ENCODE measurements at places on chromosomes 13 and 19.
A peak's percentile ranks its signal among the peaks of the same experiment; 100 is the strongest.

GRCh38 chr13:78194904-78195639, 276.4 kb upstream of the EDNRB start:
- no peak for DNase-seq

- no peak for DNase-seq
These were observed 22.2 kb downstream of the CNFN start for GRCh38 chr19:42367929-42368328.

- no peak for DNase-seq
These were observed 89.6 kb upstream of the TNFSF11 start for GRCh38 chr13:42484386-42484785.

DNA sequence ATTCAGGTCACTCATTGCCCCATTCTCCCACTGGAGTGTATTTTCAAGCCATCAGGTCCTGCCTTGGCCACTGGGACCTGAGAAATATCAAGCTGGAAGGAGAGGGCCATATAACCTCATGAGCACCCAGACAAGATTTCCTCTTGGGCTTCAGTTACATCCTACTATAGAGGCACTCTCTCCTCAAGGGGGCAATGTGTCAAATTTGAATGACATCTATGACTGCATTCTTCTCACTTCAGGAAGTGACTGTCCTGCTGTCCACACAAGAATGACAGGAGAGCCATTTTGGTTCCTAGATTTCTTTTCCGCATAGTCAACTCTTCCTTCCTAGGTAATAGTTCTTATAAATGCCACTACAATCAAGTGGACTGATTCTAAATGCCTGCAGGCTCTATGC, 416.2 kb downstream of the DIAPH3 start:
- DNase-seq, result no peak

GRCh38 chr13:113415825-113416224, 37.5 kb downstream of the ADPRHL1 start:
- DNase-seq, result no peak

- DNase-seq, result peak; percentile 15
These were observed 1.1 kb upstream of the PSMC4 start for GRCh38 chr19:39969681-39970424.

GRCh38 chr13:98142380-98143156, at the start of gene FARP1:
Gene FARP1 (plus strand): TSS chr13:98143094. CDS start chr13:98213243, 70,149 bp downstream.
- DNase-seq, result peak; percentile 42

DNA sequence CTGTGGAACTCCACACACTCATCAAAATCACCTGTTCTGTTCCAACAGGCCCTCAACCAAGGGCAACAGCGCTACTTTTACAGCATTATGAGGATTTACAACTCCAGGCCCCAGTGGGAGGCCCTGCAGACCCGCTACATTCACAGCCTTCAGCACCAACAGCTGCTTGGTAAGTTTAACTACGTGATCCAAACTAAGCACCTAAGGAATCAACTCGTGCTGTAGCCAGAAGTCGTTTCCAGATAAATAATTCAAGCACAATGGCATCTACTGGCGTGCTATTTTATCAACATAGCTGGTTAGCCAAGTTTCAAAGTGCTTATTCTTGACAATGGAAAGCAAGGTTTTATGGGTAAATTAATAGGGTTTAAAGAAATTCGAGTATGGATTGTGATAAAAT, 5.3 kb downstream of the FAM216B start:
- no peak for DNase-seq

DNA sequence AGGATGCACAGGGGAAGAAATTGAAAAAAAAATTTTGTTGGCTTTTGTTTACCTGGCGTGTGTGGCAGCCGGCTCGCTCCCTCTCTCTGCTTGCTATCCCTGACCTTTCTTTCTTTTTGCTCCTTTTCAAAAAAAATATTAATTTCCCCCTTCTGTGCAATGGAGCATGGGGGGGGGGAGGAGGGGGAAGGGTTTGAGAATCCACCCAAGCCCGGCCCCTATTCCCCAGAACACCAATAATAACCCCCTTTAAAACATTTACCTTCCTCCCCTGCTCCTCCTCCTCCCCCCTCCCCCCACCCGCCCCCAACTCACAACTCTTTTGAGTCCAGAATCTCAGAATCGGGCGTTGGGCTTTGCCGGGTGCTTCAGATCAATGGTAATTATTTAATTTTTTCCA, 28.4 kb downstream of the NFIX start:
- DNase-seq, result no peak

GRCh38 chr19:31015778-31016177, 333.5 kb downstream of the TSHZ3 start:
- DNase-seq, result no peak

DNA sequence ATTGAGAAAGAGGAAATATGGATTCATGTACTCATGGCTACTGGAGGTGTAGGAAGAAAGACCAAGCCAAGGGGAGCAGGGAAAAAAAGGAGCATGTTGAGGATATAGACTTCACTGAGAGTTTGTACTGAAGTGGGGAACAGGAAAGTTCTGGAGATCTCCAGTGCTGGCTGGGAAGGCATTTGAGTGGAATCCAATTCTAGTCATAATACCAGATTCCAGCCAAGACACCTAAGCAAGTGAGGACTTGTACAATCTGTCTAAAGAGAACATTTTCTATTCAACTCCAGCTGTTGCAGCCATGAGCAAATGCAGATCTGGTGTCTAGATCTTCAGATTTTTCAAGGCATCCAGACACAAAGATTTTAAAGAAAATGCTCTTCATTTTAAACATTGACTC, 412.5 kb downstream of the OXGR1 start:
- DNase-seq, result no peak

DNA sequence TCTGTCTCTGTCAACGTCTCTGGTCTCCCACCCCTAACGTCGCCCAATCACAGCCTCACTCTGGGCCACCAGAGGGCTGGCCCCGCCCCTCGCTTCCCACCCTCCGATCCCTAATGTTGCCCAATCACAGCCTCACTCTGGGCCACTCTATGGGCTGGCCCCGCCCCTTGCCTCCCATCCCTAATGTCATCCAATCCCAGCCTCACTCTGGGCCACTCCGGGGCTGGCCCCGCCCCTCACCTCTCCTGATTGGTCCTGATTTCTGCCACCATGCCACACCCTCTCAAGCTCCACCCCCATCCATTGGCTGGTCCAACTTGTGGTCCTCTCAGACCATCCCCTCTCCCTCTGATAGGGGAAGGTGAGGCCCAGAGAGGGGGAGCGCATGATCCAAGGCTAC, 24.9 kb downstream of the CELF5 start:
- DNase-seq, result no peak

DNA sequence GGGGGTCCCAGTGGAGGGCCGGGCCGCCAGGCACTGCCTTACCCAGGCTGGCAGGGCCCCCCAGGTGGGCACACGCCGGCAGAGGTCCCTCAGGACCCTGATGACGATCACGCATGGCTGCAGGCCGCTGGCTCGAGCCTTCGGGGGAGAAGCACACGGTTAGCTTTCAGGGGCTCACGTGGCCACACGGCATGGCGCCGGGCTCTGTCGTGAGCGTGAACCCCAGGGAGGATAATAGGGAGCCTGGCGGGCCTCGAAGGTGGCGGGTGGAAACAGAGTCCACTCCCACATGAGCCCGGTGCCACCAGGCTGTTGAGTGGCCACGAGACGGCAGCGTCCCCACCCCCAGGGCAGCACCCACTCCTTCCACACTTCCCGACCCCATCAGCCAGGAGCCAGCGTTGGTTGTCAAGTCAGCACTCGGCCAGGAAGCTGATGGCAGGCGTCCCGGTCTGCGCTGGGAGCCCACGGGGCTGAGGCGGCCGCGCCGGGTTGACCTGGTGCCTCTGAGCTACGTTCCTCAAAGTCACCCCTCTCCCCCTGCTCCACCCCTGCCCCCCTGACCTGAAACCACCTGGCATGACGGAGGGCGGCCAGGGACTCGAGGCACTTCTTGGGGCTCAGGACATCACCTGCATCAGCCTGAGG, 24.7 kb upstream of the MATK start:
- DNase-seq, result no peak

DNA sequence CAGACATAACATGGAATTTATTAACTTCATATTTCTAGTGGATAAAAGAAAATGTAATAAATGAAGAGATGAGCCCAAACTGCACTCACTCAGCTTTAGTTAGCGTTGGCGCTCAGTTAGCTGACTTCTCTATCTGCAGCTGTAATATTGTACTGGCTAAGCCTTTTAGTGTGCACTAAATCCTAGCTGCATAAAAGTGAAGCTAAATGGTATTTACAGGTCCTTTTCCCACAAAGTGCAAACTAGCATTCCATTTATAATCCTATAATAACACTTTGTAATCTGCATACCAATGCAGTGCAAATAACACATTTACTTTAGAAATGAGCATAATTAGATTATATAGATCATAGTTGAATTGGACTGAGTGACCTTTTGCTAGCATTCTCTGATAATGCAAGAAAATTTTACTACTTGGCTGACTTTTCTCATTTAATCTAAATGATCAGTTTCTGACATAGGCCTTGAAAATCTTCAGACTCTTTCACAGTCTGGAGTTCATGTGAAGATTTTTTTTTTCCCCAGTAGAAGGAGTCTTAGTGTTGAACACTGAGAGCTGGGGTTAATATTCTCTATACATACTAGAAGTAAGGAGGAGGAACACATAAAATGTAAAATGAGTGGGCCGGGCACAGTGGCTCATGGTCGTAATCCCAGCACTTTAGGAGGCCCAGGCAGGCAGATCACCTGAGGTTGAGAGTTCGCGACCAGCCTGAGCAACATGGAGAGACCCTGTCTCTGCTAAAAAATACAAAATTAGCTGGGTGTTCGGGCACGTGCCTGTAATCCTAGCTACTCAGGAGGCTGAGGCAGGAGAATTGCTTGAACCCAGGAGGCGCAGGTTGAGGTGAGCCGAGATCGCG, 1426.4 kb downstream of the PCDH9 start:
- DNase-seq, result no peak

DNA sequence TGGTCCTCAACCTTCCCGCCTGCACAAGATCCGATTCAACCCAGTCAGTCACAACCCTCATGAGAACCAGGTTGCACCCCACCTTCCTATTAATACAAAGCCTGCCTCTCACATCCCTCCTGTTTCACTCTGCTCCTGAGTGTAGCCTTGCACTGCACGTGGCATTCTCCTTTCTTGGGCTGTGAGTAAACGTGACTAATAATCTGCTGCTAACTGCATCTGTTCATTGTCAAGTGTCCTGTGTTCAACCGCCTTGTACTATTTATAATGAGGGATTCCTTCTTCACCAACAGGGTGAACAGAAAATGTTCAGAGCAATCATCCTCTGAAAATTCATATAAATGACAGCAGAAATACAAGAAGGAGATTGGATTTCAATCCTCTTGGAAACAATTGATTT, 1608.2 kb downstream of the SLITRK5 start:
- no peak for DNase-seq

- peak; percentile 44 for DNase-seq
These were observed 758 bp upstream of the CACNG7 start for GRCh38 chr19:53908106-53908934.

DNA sequence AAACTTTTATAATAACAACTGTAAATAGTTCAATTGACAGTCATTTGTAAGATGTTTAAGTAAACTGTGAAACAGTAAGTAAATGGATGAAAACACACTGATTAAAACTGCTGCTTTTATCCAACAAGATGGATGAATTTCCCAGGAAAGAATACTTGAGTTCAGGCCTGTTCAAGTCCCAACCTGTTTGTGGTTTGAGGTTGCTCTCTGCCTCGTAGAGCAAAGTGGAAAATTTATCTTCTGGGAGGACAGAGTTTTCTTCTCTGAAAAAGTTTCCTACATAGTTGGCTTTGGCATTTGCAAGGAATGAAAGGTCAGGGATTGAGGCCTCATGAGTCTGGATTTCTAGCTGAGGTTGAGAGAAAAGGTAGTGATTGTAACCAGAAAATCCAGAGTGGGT, 15.2 kb upstream of the ZNF543 start:
- DNase-seq, result no peak

GRCh38 chr13:31747291-31747690, 8.0 kb downstream of the RXFP2 start:
- DNase-seq, result no peak

DNA sequence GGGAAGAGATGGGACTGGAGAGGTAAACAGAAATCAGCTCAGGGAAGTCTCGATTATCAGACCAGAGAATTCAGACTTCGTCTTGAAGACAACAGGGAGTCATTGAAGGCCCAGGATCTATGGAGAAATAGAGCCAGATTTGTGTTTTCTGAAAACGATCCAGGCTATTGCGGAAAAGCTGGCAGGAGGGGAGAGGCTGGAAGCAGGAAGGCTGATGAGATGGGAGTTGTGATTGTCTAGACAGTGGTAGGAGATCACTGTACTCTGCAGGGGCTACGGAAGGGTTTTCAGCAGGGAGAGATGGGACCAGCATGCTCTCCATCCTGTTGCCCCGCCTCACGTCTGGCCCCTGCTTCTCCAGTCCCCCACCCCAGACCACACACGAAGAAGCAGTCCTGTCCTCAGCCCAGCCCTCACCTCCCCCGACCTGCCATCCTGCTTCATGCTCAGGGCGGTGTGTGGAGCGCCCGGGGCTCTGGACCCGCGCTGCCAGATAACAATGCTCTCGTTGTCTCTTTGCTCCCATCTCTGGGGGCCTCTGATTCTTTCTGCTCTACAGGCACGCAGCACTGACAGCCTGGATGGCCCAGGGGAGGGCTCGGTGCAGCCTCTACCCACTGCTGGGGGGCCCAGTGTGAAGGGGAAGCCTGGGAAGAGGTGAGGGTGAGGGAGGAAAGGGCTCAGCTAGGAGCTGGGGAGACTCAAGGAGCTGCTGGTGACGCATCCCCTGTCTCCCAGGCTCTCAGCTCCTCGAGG, 1.9 kb downstream of the ARHGAP33 start:
- no peak for DNase-seq

GRCh38 chr13:46656786-46657185, 103.8 kb downstream of the LRCH1 start:
- no peak for DNase-seq

- DNase-seq, result peak; percentile 82
These were observed 53.2 kb downstream of the CDADC1 start for GRCh38 chr13:49300739-49301589.

- no peak for DNase-seq
These were observed 17.4 kb downstream of the RB1 start for GRCh38 chr13:48320891-48321510.

- DNase-seq, result no peak
These were observed 1.6 kb downstream of the ACTL9 start for GRCh38 chr19:8696993-8697392.

DNA sequence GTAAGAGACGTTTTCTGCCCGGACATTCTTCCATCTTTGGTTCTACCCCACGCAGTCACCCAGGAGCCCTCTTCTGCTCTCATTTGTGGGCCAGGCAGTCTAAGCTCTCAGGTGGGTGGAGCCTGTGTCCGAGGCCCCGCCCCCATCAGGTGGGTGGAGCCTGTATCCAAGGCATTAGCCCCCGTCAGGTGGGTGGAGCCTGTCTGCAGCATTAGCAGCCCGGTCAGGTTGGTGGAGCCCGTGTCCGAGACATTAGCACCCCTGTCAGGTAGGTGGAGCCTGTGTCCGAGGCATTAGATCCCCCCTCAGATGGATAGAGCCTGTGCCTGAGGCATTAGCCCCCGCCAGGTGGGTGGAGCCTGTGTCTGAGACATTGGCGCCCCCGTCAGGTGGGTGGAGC, 45.5 kb upstream of the C13orf46 start:
- DNase-seq, result peak; percentile 35

GRCh38 chr19:35899547-35900214, 659 bp downstream of the NFKBID start:
- peak; percentile 89 for DNase-seq

GRCh38 chr19:12015015-12015752, 20.3 kb downstream of the ZNF433 start:
- DNase-seq, result no peak
